Foreskin keratinocyte (primary cell): ENCODE measurements at places on chromosomes 5 and 9.

DNA sequence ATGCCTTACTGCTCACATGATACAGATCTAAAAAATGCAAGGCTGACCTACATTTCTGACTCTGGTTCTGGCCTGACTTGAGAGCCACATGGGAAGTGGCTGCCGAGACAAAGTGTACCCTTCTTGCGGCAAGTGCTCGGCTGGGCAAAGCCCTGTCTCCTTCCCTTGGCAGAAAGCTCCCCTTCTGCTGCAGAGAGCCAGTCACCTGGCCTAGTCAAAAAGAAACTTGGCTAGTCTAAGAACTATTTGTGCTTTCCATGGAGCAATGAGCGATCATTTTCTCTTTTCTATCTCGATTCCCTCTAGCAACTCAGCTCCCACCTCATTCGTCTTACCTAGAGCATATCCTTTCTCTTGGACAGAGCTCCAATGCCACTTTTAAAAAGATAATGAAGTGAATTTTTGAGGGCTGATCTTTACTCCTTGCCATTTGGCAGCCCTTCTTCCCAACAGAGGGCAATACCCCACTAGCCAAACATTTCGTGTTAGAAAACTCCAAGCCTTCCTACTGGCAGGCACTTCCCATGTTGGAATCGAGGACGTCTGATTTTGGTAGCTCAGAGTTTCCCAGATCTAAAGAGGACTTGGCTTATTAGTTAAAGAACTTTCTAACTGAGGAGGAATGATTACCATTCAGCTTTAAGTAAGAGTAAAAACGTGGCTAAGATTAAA, 108.1 kb upstream of the PRRC1 start:
- no peak for DNase-seq

- no peak for DNase-seq
These were observed 1.3 kb downstream of the SMAD5 start for GRCh38 chr5:136133922-136134379.

DNA sequence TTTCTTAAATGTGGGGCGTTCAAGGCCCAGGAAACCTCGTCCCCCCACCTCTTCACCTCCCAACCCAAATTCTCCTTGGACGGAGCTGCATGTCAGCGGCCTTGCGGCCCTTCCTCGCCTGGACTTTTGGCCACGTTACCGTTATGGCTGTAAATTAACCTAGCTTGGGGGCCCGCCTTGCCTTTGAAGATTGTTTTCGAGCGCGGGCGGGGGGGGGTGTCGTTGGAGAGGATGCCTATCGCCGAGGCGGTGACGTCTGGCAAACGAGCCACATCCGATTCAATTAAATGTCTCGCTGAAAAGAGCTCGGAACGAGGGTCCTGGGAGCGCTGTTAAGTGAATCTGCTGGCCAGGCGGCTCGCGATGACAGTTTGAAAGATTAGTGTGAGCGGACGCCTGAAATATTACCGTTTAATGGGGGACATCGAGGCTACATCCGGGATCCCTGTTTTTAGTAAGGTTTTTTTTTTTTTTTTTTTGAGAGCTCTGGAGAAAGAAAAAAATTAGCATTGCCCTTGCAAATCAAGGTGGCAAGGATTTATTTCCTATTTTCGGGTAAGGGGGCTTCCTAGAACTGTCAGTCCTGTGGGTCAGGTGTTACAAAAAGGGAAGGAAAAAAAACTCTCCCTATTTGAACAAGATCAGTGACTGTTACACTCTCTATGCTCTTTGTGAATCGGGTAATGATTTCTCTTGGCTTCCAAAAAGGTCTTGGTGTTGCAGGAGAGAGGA, 2.3 kb upstream of the NKX2-5 start:
- no peak for DNase-seq

GRCh38 chr5:74903165-74903787, 37.1 kb upstream of the FAM169A start:
- peak; percentile 64 for DNase-seq

DNA sequence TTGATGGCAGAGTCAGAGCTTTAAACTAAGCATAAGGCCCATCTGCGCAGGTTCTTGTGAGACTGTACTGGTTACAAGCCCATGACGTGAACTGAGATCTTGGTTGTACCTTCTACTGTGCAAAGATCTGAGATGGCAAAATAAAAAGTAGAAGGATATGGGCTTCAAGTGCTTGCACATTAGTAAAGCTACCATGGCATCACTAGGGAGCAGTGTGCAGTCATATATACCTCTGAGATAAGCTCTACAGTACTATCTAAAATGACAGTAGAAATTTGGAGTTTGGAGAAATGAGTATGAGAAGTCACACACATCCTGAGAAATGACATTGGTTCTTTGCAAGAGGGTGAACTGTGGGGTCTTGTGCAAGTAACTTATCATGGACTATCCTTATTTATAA, 408.2 kb upstream of the PRR16 start:
- no peak for DNase-seq

- no peak for DNase-seq
These were observed 469.9 kb downstream of the PRR16 start for GRCh38 chr5:120934031-120934430.

DNA sequence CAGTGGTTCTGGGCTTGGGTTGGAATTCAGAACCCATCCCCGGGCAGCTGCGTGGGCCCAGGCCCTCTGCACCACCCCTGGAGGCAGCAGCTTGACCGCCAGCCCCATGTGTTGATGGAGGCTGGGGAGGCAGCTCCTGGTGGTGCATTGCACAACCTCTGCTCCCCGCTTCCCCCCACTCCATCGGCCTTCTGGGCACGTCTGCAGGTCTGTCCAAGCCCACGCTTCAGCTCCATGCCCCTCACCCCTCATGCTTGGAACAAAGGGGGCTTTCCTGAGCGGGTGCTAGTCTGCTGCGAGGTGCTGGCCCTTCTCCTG, 1.4 kb downstream of the NCS1 start:
- DNase-seq = no peak

- DNase-seq = no peak
These were observed 30.0 kb upstream of the PPP1R2B start for GRCh38 chr5:156819967-156820581.

GRCh38 chr9:92638621-92639101, 31.3 kb downstream of the IPPK start:
- DNase-seq = no peak

- DNase-seq = no peak
These were observed 221.4 kb downstream of the GADD45G start for GRCh38 chr9:89826186-89826585.

GRCh38 chr5:154944716-154945115, 3.8 kb downstream of the MRPL22 start:
- DNase-seq = no peak

DNA sequence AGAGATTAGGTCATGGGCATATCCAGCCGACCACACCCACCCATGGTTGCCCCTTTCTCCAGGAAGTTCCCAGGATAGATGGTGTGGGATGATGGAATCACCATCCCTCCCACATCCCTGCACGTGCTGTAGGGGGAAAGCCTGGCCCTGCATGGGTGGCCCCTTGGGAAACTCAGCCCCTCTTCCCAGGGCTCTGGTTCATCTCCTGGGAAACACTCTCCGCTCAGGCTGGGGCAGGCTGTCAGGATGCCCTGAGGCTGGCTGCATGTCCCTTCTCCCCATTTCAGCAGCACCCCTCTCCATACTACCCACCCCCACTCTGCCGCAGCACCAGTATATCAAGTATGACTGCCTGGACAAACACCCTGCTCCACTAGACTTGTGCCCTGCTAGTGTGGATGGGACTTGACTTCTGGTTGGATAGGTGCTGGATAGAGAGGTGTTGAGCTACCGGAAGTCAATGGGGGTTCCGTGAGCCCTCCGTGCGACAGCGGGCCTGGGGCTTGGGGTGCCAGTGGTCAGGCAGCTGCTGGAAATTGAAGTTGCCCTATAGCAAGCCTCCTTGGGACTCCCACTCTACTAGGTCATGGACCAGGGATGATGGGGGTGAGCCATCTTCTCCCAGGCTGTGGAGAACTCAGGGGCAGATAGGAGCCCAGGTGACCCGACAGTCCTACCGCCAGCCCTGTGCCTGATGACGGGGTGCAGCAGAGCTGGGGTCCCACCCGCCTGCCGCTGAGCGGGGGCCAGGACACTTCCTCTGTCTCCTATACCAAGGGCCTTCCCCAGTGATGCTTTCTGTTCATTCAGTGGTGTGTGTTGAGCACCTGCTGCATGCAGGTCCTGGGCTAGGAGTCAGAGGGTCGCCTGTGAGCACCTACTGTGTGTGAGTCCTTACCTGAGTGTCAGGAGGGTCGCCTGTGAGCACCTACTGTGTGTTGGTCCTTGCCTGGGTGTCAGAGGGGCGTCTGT, 69.4 kb upstream of the COL5A1 start:
- DNase-seq = no peak

- DNase-seq = no peak
These were observed 584.0 kb downstream of the CHSY3 start for GRCh38 chr5:130488252-130488651.

- DNase-seq = no peak
These were observed 125.3 kb upstream of the MARCHF11 start for GRCh38 chr5:16304846-16305245.

GRCh38 chr9:96172797-96173196, 129.2 kb downstream of the HSD17B3 start:
- no peak for DNase-seq

GRCh38 chr5:131148835-131149234, 16.2 kb downstream of the HINT1 start:
- DNase-seq = no peak
